ENCODE measurements at places on chromosomes 7 and 10. TPM values are rescaled to one million over a fixed set of nuclear protein-coding genes. Genes with fewer than 3 reads are reported as not detected.

The AGAP6 gene
- polyA plus RNA-seq = 21.7 TPM

The CLDN4 gene
- 1.3 TPM for polyA plus RNA-seq

The CCDC3 gene
- 46.4 TPM for polyA plus RNA-seq

The LIPM gene
- 0.21 TPM for polyA plus RNA-seq

The BTBD16 gene
- 2.5 TPM for polyA plus RNA-seq

The TRPV6 gene
- polyA plus RNA-seq = 1.2 TPM

The SP8 gene
- 7.7 TPM for polyA plus RNA-seq

The VTI1A gene
- polyA plus RNA-seq = 25.8 TPM

The PPP1R3C gene
- polyA plus RNA-seq = 16.8 TPM

The MINDY3 gene
- polyA plus RNA-seq = 64.9 TPM

The FXYD4 gene
- polyA plus RNA-seq = not detected

The SFMBT2 gene
- 15.8 TPM for polyA plus RNA-seq

The MUC12 gene
- polyA plus RNA-seq = 1.9 TPM

The PWWP2B gene
- 12.0 TPM for polyA plus RNA-seq

The TMEM140 gene
- 11.2 TPM for polyA plus RNA-seq

The ZNF467 gene
- 17.5 TPM for polyA plus RNA-seq

The ZNF789 gene
- polyA plus RNA-seq = 26.8 TPM

The IPMK gene
- polyA plus RNA-seq = 14.2 TPM

The TAS2R3 gene
- polyA plus RNA-seq = 0.40 TPM

The ACSM6 gene
- 0.15 TPM for polyA plus RNA-seq

The CPVL gene
- polyA plus RNA-seq = 14.7 TPM

The KIF5B gene
- polyA plus RNA-seq = 140 TPM

The ARMC3 gene
- 12.8 TPM for polyA plus RNA-seq

The CLDN12 gene
- 32.0 TPM for polyA plus RNA-seq

The IQUB gene
- polyA plus RNA-seq = 1.4 TPM

The ARHGAP22 gene
- polyA plus RNA-seq = 11.9 TPM

The NKX1-2 gene
- 2.0 TPM for polyA plus RNA-seq

The TUBAL3 gene
- polyA plus RNA-seq = 0.18 TPM

The FKBP9 gene
- polyA plus RNA-seq = 75.2 TPM

The SPDYE5 gene
- 10.2 TPM for polyA plus RNA-seq

The CRTAC1 gene
- polyA plus RNA-seq = 65.6 TPM

The CPN1 gene
- 0.24 TPM for polyA plus RNA-seq

The HHEX gene
- polyA plus RNA-seq = 7.4 TPM

The CHCHD1 gene
- polyA plus RNA-seq = 44.6 TPM

The GPRIN2 gene
- polyA plus RNA-seq = 10.7 TPM

The CAMK2B gene
- polyA plus RNA-seq = 132 TPM

The ALDH18A1 gene
- 57.8 TPM for polyA plus RNA-seq

The CD36 gene
- 56.0 TPM for polyA plus RNA-seq

The KCNH2 gene
- polyA plus RNA-seq = 39.4 TPM

The SLC16A9 gene
- 35.4 TPM for polyA plus RNA-seq

The CHRM2 gene
- 10.5 TPM for polyA plus RNA-seq

The RPA3 gene
- polyA plus RNA-seq = 30.7 TPM

All from spinal cord (tissue), 10 donors.